ENCODE measurements at places on chromosomes 5 and 9. TPM values are rescaled to one million over a fixed set of nuclear protein-coding genes. Genes with fewer than 3 reads are reported as not detected.

DNA sequence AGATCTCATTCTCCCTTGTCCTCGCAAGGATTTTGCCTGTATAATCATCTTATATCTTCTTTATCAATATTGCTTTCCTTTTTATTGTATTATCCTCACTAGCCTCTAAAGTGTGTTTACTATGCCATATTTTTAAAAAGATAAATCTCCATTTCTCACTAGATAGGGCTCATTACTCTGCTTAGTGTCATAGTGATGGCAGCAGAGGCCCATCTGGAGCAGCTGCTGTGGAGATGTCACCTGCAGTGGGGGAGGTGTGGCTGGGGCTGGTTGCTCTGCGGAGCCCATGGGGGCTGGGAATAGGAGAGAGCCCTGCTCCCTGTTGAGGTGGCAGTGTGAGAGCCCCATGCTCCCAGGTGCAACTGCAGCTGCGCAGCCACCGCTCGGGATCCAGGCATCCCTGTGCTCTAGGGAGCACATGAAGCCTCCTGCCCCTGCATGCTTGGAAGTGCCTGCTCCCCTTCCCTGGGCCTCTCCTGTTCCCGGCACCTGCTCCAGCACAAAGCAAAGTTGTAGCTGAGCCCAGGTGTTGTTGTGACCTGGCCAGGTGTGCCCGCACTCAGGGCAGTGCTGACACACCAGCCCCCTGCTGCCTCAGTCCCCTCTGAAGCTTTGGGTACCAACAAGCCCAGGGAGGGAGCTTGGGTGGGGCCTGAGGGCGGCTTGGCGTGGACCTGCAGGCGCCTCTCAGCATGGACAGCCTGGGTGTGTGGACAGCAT is 144.6 kb upstream of the MRPS30 start:
- no peaks in the 10 kb centered on the region for H3K36me3 ChIP-seq
- no peaks in the 10 kb centered on the region for H3K27me3 ChIP-seq
- H3K4me1 ChIP-seq = no peaks in the 10 kb centered on the region

- H3K4me3 ChIP-seq = no peak overlapping the region
- DNase-seq = no peak
- H3K27me3 ChIP-seq = no peaks in the 10 kb centered on the region
- peaks cover 15% of the 10 kb centered on the region for H3K4me1 ChIP-seq
- peaks cover 23% of the 10 kb centered on the region for H3K36me3 ChIP-seq
- no peak overlapping the region for H3K27ac ChIP-seq
These were observed 32.2 kb downstream of the CCDC69 start for GRCh38 chr5:151191661-151192060.

DNA sequence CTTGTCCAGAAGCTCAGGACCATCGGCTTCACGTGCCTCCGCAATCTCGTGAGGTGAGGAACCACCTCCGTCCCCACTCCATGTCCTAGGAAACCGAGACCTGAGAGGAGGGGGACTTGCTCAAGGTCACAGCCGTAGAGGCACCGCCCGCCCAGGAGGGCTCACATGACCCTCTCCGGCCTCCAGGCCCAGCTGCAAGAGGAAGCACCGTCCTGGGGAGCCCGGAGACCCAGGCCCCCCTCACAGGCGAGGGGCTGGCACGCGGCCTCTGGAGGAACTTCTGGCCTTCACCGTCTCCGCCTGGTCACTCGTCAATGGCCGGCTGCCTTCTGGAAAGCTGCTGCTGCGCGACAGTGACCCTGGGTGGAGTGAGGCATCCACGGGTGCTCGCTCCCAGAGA is 24.2 kb downstream of the FAM78A start:
- DNase-seq = no peak
- no peaks in the 10 kb centered on the region for H3K27me3 ChIP-seq
- peak overlapping the region; percentile 35 for H3K4me3 ChIP-seq
- H3K27ac ChIP-seq = peak overlapping the region; percentile 26
- peaks cover 57% of the 10 kb centered on the region for H3K4me1 ChIP-seq

DNA sequence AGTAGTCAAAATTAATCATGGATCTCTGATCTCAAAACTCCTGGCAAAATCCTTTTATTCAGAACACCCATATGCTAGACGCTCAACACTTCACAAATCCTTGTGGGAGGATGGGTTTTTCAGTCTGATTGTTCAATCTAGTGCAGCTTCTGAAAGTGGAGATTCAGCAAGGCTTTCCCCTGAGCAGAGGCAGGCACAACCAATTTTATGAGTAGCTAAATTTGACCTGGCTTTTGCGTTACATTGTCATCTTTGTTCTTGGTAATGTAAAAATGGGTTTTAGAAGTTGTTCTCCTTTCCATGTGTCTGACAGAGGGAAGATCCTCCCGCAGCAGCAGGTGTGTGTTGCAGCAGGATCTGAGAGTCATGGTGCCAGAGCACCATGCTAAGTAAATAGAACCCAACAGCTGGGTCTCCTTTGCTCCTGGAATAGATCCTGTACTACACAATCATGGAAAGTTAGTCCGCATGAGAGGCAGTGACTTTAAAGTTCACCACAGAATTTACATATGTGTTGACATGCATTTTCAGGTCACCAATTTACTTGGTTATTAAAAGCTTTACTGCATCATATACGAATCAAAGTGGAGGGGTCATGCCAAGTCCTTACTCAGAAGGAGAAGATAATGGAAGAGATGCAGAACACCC is 70.1 kb upstream of the MEF2C start:
- no peak for DNase-seq
- no peak overlapping the region for H3K27ac ChIP-seq
- no peaks in the 10 kb centered on the region for H3K27me3 ChIP-seq
- H3K4me3 ChIP-seq = no peak overlapping the region

DNA sequence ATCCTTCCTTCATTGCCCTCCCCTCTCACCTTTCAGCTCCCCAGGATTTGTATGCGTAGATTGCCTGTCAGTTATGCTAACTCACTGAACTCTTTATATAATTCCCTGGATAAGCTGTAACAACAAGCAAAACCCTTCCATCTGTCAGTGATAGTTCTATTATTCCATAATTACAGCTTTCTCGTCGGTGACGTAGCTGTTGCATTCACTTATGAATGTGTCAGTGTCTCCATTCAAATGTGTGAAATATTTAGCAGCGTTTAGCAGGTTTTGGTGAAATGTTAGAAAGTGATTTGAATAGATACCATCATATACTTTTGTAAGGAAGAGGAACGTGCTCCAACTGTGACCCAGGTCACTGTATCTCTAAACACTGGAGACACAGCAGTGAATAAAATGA is 45.2 kb downstream of the PIP5K1B start:
- H3K4me1 ChIP-seq = no peaks in the 10 kb centered on the region
- no peaks in the 10 kb centered on the region for H3K27me3 ChIP-seq
- H3K36me3 ChIP-seq = no peaks in the 10 kb centered on the region
- no peak overlapping the region for H3K4me3 ChIP-seq

Gene VAV2
- polyA plus RNA-seq = 1.1 TPM

GRCh38 chr5:15833365-15833764 is 333.4 kb downstream of the FBXL7 start:
- H3K27ac ChIP-seq = no peak overlapping the region
- DNase-seq = no peak
- H3K36me3 ChIP-seq = no peaks in the 10 kb centered on the region
- H3K4me1 ChIP-seq = no peaks in the 10 kb centered on the region
- no peak overlapping the region for H3K4me3 ChIP-seq
- no peaks in the 10 kb centered on the region for H3K27me3 ChIP-seq

Gene ALDH1B1
- polyA plus RNA-seq = 13.9 TPM

DNA sequence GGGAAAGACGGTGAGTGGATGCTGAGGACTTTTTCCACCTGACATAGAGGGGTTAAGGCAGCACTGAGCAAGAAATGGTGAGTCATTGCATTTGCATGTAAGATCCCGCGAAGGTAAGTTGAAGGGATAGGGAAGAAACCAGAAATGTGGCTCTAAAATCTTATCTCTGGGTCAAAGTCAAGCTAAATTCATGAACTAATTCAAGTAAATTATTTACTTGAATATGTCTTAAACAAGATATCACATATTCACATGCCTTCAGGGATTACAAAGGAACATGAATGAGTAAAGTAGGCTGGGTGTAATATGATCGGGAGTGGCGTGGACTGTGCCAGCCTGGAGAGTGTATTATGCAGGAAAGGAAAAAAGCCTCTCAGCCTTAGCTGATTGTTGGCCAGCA is 74.4 kb upstream of the EQTN start:
- no peaks in the 10 kb centered on the region for H3K27me3 ChIP-seq
- H3K4me1 ChIP-seq = peaks cover 10% of the 10 kb centered on the region
- H3K36me3 ChIP-seq = no peaks in the 10 kb centered on the region
- no peak for DNase-seq

Gene N4BP3
- polyA plus RNA-seq = 1.7 TPM

GRCh38 chr5:27124590-27124989 is 86.2 kb upstream of the CDH9 start:
- no peak overlapping the region for H3K27ac ChIP-seq
- H3K27me3 ChIP-seq = no peaks in the 10 kb centered on the region
- no peak for DNase-seq
- H3K4me3 ChIP-seq = no peak overlapping the region
- no peaks in the 10 kb centered on the region for H3K4me1 ChIP-seq

Gene NRG2
- polyA plus RNA-seq = not detected

Gene ZFAND5
- 82.4 TPM for polyA plus RNA-seq

Gene BBLN
- polyA plus RNA-seq = 137 TPM

DNA sequence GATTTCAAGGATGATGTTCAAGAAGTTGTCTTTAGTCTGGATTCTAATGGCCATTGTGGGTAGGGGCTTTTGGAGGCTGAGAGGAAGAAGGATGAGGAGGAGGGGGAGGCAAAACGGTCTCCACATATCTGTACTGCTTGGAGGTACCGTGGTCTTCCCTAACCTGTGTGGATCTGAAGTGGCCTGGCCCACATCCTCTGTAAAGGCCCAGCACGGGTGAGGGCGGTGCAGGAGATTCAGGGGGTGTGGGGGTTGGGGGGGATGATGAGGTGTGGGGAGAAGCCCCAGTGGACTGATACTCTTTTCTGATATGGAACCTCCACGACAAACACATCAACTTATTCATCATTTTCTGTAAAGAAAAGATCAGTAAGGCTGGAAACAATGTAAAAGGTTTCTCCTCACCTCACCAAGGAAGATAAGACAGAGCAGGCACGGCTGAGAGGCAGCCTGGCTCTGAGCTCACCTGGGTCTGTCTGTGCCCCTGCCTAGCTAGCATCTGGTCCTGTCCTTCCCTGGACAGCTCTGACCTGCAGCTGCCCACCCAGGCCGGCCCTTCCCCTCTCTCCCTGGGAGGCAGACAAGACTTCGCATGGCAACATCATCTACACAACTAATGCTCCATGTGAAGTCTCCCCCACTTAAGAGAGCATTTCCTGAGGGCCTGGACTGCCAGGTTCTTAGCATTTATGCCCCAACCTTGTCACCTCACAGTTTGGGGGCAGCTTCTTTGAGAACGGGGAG is 5.6 kb upstream of the IL3 start:
- DNase-seq = no peak
- H3K27me3 ChIP-seq = no peaks in the 10 kb centered on the region
- H3K36me3 ChIP-seq = no peaks in the 10 kb centered on the region
- H3K27ac ChIP-seq = no peak overlapping the region
- no peak overlapping the region for H3K4me3 ChIP-seq

Gene LRRC70
- 1.1 TPM for polyA plus RNA-seq

DNA sequence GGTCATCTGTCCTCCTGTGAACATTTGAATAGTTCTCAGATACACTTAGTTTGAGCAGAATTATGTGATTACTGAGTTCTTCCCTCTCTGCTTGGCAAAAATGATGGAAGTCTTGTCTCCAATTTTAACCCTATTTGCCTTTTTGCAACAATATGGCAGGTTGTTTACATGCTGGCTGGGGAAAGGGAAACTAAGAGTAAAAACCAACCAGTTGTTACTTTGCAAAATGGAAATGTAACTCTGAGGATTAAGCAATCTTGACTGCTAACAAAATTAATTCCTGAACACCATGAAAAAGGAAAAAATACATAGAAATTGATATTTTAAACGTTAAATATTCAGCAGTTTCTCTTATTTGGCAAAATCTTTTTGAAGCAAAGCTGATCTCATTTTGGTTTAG is 11.1 kb downstream of the SIT1 start:
- no peaks in the 10 kb centered on the region for H3K27me3 ChIP-seq
- H3K4me1 ChIP-seq = peaks cover 39% of the 10 kb centered on the region
- no peak overlapping the region for H3K27ac ChIP-seq
- H3K4me3 ChIP-seq = no peak overlapping the region

Gene PTPRD
- not detected for polyA plus RNA-seq

DNA sequence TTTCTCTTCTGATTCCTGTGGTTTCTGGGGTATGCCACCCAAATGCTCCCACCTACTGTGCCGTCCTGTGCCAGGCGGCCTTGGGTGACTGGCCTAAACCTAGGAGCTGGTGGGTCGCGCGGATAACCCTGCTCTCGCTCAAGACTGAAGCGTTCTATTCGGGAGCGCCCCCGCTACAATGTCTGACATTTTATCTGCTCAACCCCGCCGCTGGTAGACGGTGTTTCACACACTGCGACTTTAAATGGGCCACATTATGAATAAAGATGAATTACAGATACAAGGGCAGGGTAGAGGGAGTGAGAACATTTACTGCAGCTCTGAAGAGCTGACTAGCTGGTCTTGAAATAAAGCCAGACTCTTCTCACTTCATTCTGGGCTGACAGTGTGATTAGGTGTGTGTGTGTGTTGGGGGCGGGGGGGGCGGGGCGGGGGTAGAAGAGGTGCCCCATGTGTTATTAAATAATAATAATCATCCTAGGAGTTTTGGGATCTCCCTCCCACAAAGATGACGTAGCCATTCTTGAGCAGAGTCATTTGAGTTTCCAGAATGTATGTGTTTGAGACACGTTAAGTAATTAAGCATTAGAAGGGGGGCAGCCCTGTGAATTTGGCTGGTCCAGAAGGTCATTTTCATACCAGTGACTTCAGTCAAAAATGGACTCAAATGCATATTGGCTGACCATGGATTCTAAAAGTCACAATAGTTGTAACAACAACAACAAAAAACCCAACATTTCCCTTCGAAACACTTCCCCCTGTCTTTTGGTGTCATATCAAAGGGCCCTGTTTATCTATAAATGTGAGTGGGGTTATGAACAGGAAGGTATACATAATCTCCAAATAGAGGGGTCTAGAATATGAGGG is 1.0 kb upstream of the PTCH1 start:
- H3K4me1 ChIP-seq = peaks cover 10% of the 10 kb centered on the region
- no peak overlapping the region for H3K27ac ChIP-seq

DNA sequence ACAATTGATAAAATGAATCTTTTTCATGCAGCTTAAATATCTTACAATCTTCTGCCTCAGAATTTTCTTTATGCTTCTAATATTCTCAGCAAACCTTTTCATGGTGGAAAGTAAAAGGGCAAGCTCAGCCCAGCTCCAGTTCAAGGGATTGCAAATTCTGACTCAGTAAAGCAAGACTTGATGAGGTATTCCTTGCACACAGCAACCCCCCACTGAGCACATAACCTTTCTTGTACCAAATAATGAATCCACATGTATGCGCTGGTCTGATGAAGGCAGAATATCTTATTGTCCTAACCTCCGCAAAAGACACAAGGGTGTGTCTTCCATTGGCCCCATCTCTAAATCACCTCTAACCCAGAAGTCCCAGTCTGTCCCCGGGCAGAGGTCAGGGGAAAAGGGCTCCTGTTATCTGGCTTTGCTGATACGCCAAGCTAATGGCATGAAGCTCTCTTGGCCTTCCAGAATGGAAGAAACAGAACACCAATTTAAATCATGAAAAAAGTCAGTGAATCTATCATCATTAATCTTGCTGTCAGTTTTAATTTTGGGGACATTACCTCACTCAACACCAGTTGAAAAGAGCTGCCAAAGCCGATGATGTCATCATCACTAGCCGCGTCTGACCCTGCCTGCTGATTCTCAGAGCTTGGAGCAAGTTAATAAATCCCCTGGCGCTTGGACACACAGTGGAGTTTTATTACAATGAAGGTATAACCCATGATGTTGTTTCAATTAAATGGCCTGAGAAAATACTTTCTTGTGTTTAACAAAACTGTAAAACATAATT is 592.5 kb upstream of the CLINT1 start:
- no peaks in the 10 kb centered on the region for H3K36me3 ChIP-seq
- no peak for DNase-seq
- H3K27ac ChIP-seq = no peak overlapping the region
- H3K4me3 ChIP-seq = no peak overlapping the region
- H3K27me3 ChIP-seq = no peaks in the 10 kb centered on the region

Gene SLC27A4
- polyA plus RNA-seq = 11.2 TPM
